H1 (cell line): ENCODE measurements at places on chromosomes 5 and 9. TPM values are rescaled to one million over a fixed set of nuclear protein-coding genes. Genes with fewer than 3 reads are reported as not detected.

GRCh38 chr5:149094996-149095395 lies 32.1 kb upstream of the SH3TC2 start:
- H3K36me3 ChIP-seq = no peaks in the 10 kb centered on the region
- no peak for DNase-seq
- H3K27ac ChIP-seq = no peak overlapping the region
- no peaks in the 10 kb centered on the region for H3K27me3 ChIP-seq
- H3K4me1 ChIP-seq = no peaks in the 10 kb centered on the region

GRCh38 chr5:92715946-92716520 lies 865.0 kb downstream of the NR2F1-AS1 start:
- DNase-seq = no peak
- no peaks in the 10 kb centered on the region for H3K4me1 ChIP-seq

ACTBL2 gene
- polyA plus RNA-seq = not detected in 2 replicates

DNA sequence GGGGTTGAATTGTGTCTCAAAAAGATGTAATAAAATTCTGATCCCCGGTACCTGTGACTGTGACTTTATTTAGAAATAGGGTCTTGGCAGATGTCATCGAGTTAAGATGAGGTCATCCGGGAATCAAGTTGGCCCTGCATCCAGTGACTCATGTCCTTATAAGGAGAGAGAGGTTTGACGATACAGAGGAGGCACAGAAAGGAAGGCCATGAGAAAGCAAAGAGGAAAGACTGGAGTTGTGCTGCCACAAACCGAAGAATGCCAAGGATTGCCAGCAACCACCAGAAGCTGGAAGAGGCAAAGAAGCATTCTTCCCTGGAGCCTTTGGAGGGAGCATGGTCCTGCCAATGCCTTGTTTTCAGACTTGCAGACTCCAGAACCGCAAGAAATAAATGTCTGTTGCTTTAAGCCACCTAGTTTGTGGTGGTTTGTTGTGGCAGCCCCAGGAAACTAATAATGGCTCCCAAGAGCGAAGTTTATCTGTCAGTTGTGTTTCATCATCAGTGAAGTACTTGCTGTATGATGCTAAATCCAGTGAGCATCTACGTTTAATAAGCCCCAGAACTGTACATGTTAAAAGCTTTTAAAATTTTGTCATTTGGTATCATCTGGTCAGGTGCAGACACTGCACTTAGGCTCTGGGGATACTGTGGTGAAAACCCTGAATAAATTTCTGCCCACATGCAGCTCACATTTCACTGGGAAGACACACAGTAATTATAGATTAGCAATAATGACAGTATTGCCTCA lies 114.8 kb downstream of the TLE4 start:
- no peak overlapping the region for H3K27ac ChIP-seq
- H3K4me1 ChIP-seq = peaks cover 3% of the 10 kb centered on the region; the same call in 1 of the 2 replicates
- H3K27me3 ChIP-seq = no peaks in the 10 kb centered on the region
